ENCODE measurements at places on chromosomes 13 and 19. TPM values are rescaled to one million over a fixed set of nuclear protein-coding genes. Genes with fewer than 3 reads are reported as not detected.

The IGFL4 gene
- polyA plus RNA-seq, result 3.5 TPM

The LGALS14 gene
- 0.39 TPM for polyA plus RNA-seq

The OR7D2 gene
- not detected for polyA plus RNA-seq

The ZNF587 gene
- polyA plus RNA-seq, result 20.6 TPM

The POLD1 gene
- polyA plus RNA-seq, result 26.9 TPM

GRCh38 chr19:41455936-41456335, 13.0 kb downstream of the ERICH4 start:
- DNase-seq, result no peak

GRCh38 chr13:43815204-43815603, 28.4 kb upstream of the ENOX1 start:
- DNase-seq, result no peak

DNA sequence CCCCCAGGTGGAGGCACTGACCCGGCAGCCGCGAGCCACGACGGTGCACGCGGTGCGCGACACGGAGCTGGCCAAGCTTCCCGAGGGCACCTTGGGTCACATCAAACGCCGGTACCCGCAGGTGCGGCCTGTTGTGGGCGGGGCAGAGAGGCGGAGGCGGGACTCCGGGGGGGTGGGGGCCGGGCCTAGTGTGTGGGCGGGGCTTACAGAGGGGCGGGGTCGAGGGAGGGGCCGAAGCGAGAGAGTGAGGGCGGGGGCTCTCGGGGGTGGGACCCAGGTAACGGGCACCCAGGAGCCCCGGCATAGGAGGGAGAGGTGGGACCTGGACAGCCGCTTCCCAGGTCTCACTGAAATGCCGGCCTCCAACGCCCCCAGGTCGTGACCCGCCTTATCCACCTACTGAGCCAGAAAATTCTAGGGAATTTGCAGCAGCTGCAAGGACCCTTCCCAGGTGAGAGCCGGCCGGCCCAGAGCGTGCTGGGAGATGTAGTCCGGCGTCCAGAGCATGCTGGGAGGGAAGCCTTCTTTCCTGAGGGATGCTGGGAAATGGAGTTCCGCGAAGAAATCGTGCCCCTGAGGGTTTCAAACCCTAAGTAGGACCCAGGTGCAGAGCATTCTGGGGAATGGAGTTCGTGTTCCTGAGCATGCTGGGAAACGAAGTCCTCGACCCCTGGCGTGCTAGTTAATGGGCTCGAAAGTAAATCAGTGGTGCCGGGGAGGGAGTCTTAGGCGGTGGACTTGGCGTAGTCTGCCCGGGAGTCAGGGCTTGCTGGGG, 15.7 kb downstream of the PNPLA6 start:
- DNase-seq, result peak; percentile 92

DNA sequence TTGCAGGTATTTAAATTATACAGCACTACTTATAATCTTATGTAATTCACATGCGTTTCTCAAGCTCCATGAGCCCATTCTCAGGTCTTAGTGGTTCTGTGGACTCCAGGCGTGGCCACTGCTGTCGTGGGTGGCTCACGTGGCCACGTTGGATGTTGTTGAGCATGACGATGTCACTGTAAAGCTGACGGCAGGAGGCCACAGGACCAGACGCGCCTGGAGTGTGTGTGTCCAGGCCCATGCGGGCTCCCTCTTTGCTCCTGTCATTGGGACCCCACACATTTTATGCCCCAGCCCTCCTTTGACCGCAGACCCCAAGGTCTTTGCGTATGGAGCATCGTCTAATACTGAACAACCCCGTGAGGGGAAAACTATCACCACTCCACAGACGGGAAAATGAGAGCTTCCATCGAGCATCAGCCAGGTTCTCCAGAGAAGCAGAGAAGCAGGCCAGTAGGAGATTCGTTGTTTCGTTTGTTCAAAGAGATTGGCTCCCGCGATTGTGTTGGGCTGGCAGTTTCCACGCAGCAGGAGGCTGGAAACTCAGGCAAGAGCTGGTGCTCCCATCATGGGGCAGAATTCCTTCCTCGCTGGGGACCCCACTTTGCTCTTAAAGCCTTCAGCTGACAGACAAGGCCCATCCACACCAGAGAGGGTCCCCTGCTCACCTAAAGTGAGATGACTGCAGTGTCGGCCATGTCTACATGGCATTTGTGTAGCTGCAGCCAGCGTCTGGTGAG, 129.3 kb upstream of the SPACA7 start:
- DNase-seq, result no peak

DNA sequence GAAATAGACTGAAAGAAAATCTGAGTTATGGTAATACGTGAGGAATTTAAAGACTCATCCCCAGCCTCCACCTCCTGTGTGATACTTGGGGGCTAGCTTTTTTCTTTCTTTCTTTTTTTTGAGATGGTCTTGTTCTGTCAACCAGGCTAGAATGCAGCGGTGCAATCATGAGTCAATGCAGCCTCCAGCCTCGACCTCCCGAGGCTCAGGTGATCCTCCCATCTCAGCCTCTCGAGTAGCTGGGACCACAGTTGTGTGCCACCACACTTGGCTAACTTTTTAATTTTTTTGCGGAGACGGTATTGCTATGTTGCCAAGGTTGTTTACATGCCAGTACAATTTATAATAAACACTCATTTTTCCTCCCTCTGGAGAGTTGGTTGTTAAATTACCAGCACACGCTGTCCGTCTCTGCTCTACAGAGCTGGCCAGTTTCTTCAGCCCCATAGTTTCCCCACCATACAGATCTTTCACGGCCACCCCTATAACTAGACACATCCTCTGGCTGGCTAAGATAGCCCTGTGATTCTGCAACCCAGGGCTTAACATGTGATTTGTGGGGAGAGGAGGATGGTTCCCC, 4.8 kb downstream of the TNFSF9 start:
- no peak for DNase-seq

- DNase-seq, result no peak
Observed at GRCh38 chr13:97257228-97257755, 35.2 kb downstream of the MBNL2 start.
